ENCODE measurements at places on chromosomes 4 and X.

DNA sequence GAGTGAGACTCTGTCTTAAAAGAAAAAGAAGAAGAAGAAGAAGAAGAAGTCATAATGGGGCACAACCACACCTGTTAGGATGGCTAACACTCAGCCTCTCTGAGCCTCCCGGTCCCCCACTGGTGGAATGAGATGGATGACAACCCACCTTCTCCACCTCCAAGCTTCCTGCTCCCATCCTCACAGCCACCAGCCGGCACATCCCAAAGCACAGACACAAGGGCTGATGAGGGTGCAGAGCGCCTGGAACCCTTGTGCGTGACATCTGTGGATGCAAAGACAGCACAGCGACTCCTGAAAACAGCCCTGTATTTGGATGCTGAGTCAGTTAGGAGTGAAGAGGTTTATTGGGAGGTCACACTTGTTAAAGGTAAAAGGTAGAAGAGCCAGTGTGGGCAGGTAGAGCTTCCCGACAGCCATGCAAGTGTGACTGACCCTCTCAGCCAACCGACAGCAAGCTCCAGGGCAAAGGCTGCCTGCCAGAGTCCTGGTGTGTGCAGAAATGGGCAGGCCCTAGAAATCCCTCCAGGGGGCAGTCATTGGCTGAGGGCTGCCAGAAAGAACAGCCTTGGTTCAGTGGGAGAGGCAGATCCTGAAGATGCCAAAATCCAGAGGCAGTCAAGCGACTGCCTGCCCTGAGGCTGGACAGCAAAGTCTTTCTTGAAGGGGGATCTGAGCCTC is 26.6 kb upstream of the MAN2B2 start:
- DNase-seq: no peak

GRCh38 chrX:50718776-50719175 is 95.2 kb downstream of the SHROOM4 start:
- DNase-seq: no peak

DNA sequence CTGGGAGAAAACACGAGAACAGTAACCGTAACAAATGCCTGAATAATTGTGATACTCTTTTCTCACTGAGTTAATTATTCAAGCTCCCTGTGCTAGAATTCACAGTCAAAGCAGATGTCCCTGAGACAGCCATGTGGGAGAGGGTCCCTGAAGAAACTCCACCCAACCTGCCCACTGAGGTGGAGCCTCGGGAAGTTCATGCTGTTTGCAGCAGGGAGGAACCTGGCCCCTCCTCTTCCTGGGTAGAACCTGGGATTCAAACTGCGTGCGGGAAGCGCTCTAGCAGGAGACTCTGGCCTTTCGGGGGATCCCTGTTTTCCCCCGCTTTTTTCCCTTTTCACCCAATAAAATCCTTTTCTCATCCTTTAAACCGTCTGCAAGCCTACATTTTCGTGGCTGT is 20.2 kb upstream of the RHOH start:
- no peak for DNase-seq

DNA sequence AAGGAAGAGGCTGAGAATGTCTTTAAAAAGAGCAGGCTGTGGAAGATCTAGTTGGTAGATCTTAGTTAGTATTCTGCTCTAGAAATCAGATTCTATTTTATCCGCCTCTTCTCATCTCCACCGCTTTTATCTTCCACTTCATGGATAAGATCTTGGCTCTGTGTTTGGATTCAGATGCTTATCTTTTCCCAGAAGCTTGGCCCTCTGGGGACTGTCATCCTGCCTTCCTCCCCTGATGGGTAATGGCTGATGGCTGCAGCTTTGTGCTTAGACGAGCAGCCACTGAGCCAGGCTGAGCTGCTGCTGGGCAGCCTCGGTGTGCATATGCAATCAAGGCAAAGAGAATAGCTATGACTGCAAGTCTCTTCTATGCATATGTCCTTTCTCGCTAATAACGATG is 23.5 kb downstream of the TRIML1 start:
- no peak for DNase-seq

- DNase-seq: no peak
These were observed 1626.0 kb upstream of the TENM3 start for GRCh38 chr4:180617196-180617595.

- DNase-seq: no peak
These were observed 39.5 kb upstream of the CD40LG start for GRCh38 chrX:136608295-136608933.

DNA sequence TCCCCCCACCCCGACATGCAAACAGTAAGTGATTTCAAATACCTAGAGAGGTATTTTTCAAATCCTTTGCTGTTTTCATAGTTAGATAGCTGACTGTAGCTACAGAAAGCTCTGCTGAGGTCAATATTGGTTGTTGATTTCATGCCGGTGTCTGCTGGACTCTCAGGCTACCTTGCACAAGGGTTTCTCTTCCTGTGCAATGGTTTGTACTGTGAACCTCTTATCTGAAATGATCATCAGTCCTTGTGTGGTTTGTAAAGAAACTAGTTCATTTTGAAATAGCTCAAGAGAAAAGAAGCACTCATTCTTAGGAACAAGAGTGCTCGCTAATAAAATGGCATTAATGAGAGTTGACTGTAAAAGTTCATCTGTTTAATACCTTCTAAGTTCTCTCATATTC is 2.1 kb downstream of the MTM1 start:
- DNase-seq: no peak

- DNase-seq: no peak
These were observed 30.8 kb downstream of the SLITRK2 start for GRCh38 chrX:145848448-145848847.

GRCh38 chr4:187433141-187433540 is 562.4 kb upstream of the ZFP42 start:
- no peak for DNase-seq

DNA sequence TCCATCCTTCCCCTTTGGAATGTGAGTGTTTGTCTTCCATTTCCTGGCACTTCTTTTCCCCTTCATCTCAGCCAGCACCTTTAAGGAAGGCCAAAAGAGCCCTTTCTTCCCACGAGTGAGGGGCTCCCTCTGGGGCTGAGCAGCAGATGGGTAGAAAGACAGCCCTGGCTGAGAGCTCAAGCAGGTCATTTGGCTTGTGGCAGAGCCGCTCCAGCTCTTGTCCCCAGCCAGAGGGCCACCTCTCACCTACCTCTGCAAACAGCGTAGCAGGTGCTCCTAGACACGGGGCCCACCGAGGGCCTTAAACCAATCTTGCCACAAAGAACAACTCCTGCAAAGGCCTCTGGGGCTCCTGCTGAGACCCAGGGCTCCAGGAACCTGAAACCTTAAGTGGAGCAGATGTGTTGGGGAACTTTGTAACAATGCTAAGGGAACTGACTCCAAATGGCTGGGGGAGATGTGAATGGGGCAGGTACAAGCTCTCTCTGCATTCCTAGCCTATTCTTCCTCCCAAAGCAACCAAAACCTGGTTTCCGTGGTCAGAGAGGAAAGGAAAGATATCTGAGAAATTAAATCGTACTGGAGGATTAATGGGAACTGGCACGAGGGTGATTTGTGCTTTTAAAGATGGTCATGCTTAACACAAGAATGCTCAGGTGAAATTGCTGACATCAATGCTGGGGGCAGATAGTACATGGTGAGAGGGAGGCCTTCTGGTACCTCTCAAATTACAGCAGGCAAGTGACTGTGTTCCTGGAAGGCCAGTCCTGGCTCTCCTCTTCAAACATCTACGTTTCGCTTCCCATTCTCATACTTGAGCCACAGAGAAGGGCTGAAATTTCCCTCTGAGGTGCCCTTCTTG is 27.0 kb downstream of the TFDP3 start:
- DNase-seq: no peak

- no peak for DNase-seq
These were observed 134.2 kb downstream of the GALNTL6 start for GRCh38 chr4:171947400-171947799.

GRCh38 chr4:85128246-85129204 is 162.0 kb upstream of the WDFY3 start:
- DNase-seq: no peak
